Cardiac atrium fibroblast (primary cell): ENCODE measurements at places on chromosomes 2 and 18. TPM values are rescaled to one million over a fixed set of nuclear protein-coding genes. Genes with fewer than 3 reads are reported as not detected.

LRRC30 gene
- total RNA-seq: not detected in 2 replicates

FZD7 gene
- total RNA-seq: 3.2 and 6.0 TPM in 2 replicates

CHPF gene
- 192 and 214 TPM in 2 replicates for total RNA-seq

UGT1A3 gene
- total RNA-seq: not detected in 2 replicates

MYO7B gene
- 0.18 TPM in 1 of 2 replicates, not detected in the other for total RNA-seq
